ENCODE measurements at places on chromosomes 6 and 20. TPM values are rescaled to one million over a fixed set of nuclear protein-coding genes. Genes with fewer than 3 reads are reported as not detected.

- H3K27me3 ChIP-seq = no peaks in the 10 kb centered on the region
- no peak for DNase-seq
- no peak overlapping the region for H3K27ac ChIP-seq
- H3K4me1 ChIP-seq = peaks cover 14% of the 10 kb centered on the region
- H3K4me3 ChIP-seq = no peak overlapping the region
- H3K36me3 ChIP-seq = no peaks in the 10 kb centered on the region
Observed at GRCh38 chr6:42751055-42751454, 5.2 kb upstream of the TBCC start.

GRCh38 chr6:53313784-53314400 lies 34.9 kb downstream of the ELOVL5 start:
- H3K4me1 ChIP-seq = peaks cover 71% of the 10 kb centered on the region
- H3K36me3 ChIP-seq = no peaks in the 10 kb centered on the region
- no peak for DNase-seq
- no peak overlapping the region for H3K27ac ChIP-seq
- no peak overlapping the region for H3K4me3 ChIP-seq
- H3K27me3 ChIP-seq = no peaks in the 10 kb centered on the region

GRCh38 chr6:116633685-116634084 lies 17.4 kb downstream of the RSPH4A start:
- no peak overlapping the region for H3K4me3 ChIP-seq
- peaks cover 10% of the 10 kb centered on the region for H3K4me1 ChIP-seq
- H3K27ac ChIP-seq = no peak overlapping the region
- DNase-seq = no peak
- no peaks in the 10 kb centered on the region for H3K36me3 ChIP-seq
- no peaks in the 10 kb centered on the region for H3K27me3 ChIP-seq

GRCh38 chr6:72316675-72317380 lies 305.0 kb upstream of the KCNQ5 start:
- no peak overlapping the region for H3K27ac ChIP-seq
- no peak overlapping the region for H3K4me3 ChIP-seq
- H3K4me1 ChIP-seq = no peaks in the 10 kb centered on the region
- H3K36me3 ChIP-seq = no peaks in the 10 kb centered on the region

GRCh38 chr6:111157412-111157811 lies 70.1 kb downstream of the SLC16A10 start:
- no peak overlapping the region for H3K27ac ChIP-seq
- no peaks in the 10 kb centered on the region for H3K36me3 ChIP-seq
- no peaks in the 10 kb centered on the region for H3K4me1 ChIP-seq
- DNase-seq = no peak
- no peaks in the 10 kb centered on the region for H3K27me3 ChIP-seq

- no peak overlapping the region for H3K4me3 ChIP-seq
- H3K4me1 ChIP-seq = peaks cover 12% of the 10 kb centered on the region
- H3K27ac ChIP-seq = no peak overlapping the region
- peak; percentile 77 for DNase-seq
- no peaks in the 10 kb centered on the region for H3K27me3 ChIP-seq
Observed at GRCh38 chr6:37473364-37474095, 26.2 kb downstream of the CCDC167 start.

DNA sequence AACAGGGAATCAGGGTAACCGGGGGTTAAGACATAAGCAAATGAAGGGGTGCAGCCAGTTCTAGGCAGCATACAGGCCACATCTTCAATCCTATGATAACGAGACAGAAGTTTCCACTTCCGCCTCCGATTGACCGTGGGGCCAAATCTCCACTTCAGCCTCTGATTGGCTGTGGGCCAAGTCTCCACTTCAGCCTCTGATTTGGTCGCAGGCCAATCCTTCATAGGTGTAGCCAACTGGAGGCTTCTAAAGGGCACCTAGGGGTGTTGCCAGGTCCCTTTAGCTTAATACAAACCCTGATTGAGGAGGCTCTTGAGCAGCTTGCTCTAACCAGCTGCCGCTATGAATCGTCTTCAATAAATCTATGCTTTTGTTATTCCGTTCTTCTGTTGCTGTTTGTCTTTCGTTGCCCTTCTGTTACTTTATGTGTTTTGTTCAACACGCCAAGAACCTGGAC lies 2.1 kb upstream of the ERGIC3 start:
- H3K27me3 ChIP-seq = no peaks in the 10 kb centered on the region
- peaks cover 15% of the 10 kb centered on the region for H3K4me1 ChIP-seq
- H3K27ac ChIP-seq = no peak overlapping the region
- no peaks in the 10 kb centered on the region for H3K36me3 ChIP-seq

DNA sequence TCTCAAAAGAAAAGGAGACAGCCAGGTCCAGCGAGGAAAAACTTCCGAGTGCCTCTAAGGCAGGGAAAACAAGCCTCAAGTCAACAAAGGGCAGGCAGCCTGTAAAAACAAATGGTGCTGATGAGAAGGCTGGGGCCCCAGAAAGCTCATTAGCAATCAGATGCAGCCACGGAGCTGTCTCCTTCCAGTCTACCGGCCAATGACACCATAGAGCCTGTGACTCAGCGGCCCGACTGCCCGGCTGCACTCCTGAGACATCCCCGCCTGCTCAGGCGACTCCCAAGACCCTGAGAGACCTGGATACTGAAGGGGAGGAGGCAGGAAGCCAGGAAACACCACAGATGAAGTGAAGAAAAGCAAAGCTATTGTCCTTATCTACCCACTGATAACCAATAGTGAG lies 120.1 kb upstream of the HDDC2 start:
- H3K36me3 ChIP-seq = no peaks in the 10 kb centered on the region
- no peak overlapping the region for H3K4me3 ChIP-seq
- H3K27ac ChIP-seq = peak overlapping the region; percentile 41
- H3K27me3 ChIP-seq = no peaks in the 10 kb centered on the region

DNA sequence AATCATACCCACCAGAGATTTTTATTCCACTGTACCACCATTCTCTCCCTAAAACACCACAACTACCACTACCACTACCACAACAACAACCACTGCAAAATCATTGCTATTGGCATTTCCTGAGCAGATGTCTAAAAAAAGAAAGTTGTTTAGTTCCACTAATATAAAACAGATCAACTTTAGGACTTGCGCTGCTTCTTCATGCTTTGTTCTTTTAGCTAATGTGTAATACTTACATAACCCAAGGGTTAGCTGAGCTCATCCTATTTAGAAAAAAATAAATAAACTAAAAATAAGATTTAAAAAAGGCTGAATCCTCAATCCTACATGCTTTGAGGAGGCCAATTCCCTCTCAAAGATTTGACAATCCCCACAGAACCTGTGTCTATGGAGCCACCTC lies 11.4 kb downstream of the IYD start:
- H3K27ac ChIP-seq = no peak overlapping the region
- H3K4me3 ChIP-seq = no peak overlapping the region
- DNase-seq = no peak
- no peaks in the 10 kb centered on the region for H3K4me1 ChIP-seq
- no peaks in the 10 kb centered on the region for H3K36me3 ChIP-seq
- no peaks in the 10 kb centered on the region for H3K27me3 ChIP-seq

DNA sequence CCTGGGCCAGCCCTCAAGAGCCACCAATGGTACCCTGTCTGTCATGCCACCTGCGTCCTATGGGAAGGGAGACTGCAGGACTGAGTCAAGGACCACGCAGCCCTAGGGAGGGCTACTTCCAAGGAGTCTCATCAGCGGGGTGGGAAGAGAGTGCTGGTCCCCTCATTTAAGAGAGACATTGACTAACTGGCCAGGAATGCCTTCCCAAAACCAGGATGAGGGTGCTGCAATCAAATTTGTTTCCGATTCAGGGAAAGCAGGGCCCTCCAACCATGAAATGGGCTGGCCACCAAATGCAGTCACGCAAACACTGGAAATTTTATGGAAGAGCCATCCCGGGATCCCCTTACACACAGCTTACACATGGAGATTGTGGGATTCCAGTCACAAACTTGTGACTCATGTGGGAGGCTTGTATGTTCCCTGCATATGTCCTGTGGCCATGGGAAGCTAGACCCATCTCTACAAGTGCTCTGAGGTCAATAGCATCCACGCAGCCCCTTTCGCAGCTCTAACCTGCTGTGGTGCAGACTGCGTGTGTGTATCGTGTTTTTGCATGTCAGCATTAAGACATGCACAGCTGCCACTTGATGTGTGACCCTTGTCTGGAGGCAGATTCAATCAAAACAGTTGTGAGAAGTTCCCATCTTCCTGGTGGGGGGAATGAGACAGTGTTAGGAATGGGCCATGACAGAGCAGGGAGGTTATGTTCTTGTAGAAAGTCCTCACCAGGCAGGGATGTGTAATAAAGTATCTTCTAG lies 53.0 kb upstream of the CST7 start:
- H3K36me3 ChIP-seq = no peaks in the 10 kb centered on the region
- H3K4me3 ChIP-seq = no peak overlapping the region
- no peak for DNase-seq
- no peaks in the 10 kb centered on the region for H3K4me1 ChIP-seq
- H3K27ac ChIP-seq = no peak overlapping the region

DNA sequence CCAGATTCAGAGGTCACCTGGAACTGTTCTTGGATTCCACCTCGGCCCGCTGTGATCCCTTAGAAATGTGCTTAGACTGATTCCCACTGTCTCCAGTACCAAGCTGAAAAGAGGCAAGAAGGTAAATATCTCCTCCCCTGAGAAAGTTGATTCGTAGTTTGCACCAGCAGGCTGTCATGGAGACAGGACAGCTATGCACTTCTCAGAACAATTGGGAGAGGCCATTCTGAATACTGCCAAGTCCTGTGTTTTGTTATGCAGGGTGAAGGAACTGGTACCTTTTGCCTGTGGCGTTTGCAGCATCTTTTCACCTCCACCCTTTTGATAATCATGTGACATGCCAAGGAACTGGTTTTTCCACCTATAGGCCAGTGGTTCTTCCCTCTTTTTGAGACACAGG lies 58.2 kb upstream of the RNGTT start:
- no peak for DNase-seq
- H3K27ac ChIP-seq = no peak overlapping the region
- no peak overlapping the region for H3K4me3 ChIP-seq

The BCLAF1 gene
- polyA plus RNA-seq = 13.1 TPM

The SMPDL3A gene
- polyA plus RNA-seq = 5.4 TPM

The LY6G6D gene
- not detected for polyA plus RNA-seq

The SNAI1 gene
- 3.2 TPM for polyA plus RNA-seq

The MRPS26 gene
- 119 TPM for polyA plus RNA-seq

The EFCAB8 gene
- polyA plus RNA-seq = not detected

The EMILIN3 gene
- 2.1 TPM for polyA plus RNA-seq

The LTB gene
- polyA plus RNA-seq = 0.51 TPM
